Thymus (tissue), 14 donors: ENCODE measurements at places on chromosomes 1 and 21. TPM values are rescaled to one million over a fixed set of nuclear protein-coding genes. Genes with fewer than 3 reads are reported as not detected.

The FOXD2 gene
- 0.16 TPM for polyA plus RNA-seq

The DIO1 gene
- 0.18 TPM for polyA plus RNA-seq

The SON gene
- 265 TPM for polyA plus RNA-seq

The WLS gene
- polyA plus RNA-seq: 14.7 TPM

The SLC30A2 gene
- 0.41 TPM for polyA plus RNA-seq

The ZBTB8B gene
- polyA plus RNA-seq: 0.05 TPM

The HTR6 gene
- 0.02 TPM for polyA plus RNA-seq

The SLC44A3 gene
- 6.8 TPM for polyA plus RNA-seq

The DR1 gene
- polyA plus RNA-seq: 23.5 TPM

The PAQR6 gene
- polyA plus RNA-seq: 8.6 TPM

The CELF3 gene
- 0.18 TPM for polyA plus RNA-seq

The ATP6V1G3 gene
- polyA plus RNA-seq: 0.18 TPM

The OLFML2B gene
- polyA plus RNA-seq: 5.4 TPM

The CELA2A gene
- polyA plus RNA-seq: 0.41 TPM

The VAV3 gene
- polyA plus RNA-seq: 7.9 TPM

The MYOM3 gene
- polyA plus RNA-seq: 0.71 TPM

The COL9A2 gene
- polyA plus RNA-seq: 39.1 TPM

The CASQ2 gene
- polyA plus RNA-seq: 6.7 TPM

The PAX7 gene
- polyA plus RNA-seq: 0.11 TPM

The ADGRB2 gene
- 24.4 TPM for polyA plus RNA-seq

The SMPDL3B gene
- 1.9 TPM for polyA plus RNA-seq

The SPATA45 gene
- polyA plus RNA-seq: 0.18 TPM
